NCI-H1694 (cell line): ENCODE measurements at places on chromosomes 6 and 20.

DNA sequence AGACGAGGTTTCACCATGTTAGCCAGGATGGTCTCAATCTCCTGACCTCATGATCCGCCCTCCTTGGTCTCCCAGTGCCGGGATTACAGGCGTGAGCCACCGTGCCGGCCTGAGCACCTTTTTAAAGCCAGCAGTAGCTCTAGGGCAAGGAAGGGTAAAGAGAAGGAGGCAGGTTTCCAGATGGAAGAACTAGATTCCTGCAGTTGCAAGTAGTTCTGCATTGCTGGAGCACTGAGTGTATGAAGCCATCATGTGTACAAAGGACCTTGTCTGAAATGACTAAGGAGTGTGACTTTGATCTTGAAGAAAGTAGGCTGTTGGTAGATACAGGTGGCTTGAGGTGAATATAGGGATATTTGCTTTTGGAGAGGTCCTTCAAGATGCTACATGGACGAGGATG, 4.2 kb downstream of the OR2A4 start:
- no peak for DNase-seq

DNA sequence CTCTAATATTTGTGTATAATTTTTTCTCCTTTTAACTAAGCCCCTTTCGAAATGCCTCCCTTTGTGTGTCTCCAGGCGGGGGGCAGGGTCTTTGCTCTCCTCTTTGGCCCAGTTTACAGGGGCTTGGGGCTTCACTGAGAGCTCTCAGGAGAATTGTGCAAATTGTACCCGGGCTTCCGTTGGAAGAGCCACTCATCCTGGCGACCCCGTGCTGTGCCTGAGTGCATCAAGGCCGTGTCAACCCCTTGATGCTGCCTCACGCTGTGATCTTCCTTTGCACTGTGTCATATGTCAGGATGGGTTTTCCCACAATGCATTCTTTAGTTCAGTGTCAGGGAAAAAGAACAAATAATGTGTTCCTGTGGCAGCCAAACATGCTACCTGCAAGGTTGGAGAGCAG, 118.0 kb upstream of the POU3F2 start:
- DNase-seq = no peak

DNA sequence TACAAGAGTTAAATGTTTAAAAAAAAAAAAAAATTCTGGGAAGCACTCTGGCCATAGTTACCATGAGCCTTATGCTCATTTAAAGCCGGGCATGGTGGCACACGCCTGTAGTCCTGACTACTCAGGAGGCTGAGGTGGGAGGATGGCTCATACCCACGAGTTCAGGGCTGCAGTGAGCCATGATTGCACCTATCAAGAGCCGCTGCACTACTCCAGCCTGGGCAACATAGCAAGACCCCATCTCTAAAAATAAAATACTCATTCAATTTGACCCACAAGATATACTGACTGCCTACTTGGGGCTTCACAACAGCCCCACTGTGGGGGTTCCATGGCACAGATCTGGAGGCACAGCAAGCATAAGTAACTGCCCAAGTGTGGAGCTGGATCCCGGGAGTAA, 112.0 kb upstream of the NFATC2 start:
- no peak for DNase-seq

- DNase-seq = no peak
These were observed 89.8 kb upstream of the TENT5A start for GRCh38 chr6:81842254-81842653.

DNA sequence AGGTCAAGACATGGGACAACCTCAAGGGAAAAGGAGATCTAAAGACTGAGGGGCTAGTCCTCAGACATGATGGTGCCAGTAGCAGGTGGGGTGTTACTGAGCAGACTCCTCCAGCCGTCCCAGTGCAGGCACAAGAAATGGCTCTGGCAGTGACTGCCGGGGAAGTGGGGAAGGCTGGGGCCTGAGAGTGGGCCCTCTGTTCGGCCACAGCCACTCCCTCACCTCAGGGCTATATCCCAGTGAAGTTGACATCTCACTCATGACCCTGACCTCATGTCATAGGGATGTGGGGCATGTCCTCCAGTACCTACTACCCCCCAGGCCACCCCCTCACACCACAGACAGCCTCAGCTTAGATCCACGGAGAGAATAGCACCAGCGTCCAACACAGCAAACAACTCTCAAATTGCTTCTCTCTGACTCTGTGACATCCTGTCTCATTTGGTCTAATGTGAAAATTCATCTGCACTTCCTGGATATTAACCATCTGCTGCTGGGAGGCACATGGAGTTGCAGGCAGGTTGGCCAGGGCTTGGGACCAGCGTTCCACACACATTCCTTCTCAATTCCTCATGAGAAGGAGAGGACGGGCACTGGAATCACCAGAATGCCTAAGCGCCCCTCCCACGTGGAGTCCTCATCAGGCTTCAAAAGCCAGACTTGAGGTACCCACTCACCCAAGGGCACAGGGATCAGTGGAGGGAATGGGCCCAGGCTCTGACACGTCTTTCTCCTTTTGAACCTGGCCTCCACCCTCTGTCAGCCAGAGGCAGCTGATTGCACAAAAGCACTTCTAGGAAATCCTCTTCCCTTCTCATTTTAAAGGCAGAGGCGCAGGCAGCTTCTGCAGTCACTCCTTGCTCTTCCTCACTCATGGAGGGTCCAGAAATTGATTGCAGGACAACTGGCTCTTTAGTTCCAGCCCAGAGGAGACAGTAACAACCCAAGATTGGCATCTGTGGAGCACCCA, 163.6 kb upstream of the CST7 start:
- peak; percentile 55 for DNase-seq
